ENCODE measurements at places on chromosomes 16 and 17.

DNA sequence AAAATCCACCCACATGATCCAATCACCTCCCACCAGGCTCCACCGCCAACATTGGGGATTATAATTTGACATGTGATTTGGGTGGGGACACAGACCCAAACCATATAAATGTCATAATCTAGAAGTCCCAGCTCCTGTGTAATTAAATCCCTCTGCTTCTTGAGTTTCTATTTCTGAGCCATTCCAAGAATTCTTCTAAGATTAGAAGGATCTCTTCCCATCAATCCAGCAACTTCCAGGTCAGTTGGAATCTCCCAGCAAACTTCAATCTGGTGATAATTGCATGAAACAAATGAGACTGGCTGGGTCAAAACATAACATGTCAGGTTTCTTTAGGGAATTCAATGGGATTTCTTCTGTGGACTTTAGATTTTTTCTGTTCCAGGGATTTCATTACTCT lies 127.8 kb upstream of the CDH5 start:
- DNase-seq: no peak

- DNase-seq: no peak
Observed at GRCh38 chr16:62926121-62926801, 890.0 kb upstream of the CDH8 start.

DNA sequence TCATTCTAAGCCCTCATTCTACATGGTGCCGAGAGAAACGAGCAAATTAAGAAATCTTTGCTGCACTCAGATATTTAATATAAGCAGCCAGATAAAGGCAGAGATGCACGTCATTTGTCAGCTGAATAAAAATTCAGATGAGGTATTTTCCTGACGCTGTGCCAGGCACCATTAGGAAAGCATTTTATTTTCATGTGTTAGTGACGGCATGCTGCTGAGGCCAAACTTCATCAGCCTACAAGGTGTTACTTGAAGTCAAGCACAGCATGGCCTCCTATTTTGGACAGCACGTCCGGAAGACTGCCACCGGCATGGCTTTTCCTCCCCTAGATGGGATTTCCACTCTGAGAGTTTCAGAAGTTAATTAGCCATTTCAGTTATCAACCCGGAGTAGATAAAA lies 70.3 kb downstream of the IRX3 start:
- DNase-seq: no peak

DNA sequence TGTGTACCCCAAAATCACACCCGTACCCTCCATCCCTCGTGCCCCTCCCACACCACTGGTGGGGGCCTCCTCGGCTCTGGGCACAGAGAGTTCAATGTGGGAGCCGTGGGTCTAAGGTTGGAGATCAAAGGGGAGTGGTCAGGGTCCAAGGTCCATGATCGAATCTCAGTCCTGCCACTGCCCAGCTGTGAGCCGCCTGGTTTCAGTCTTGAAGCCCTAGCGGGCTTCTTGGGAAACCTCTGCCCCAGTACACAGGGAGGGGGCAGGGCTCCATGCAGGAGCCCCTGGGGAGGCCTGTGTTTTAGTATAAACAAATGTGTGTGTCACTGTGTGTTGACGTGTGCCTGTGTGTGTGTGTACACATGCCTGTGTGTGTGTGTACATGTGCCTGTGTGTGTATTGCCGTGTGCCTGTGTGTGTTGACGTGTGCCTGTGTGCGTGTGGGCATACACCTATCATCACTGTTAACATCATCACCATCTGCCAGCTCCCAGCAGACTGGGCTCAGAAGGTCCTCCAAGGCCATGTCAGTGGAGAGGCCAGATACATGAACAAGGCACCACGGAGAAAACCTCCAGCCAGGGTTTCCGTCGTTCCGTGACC lies 26.5 kb upstream of the ZNF469 start:
- no peak for DNase-seq

GRCh38 chr17:63476459-63476853 lies 405 bp upstream of the ACE start:
- DNase-seq: no peak

- no peak for DNase-seq
Observed at GRCh38 chr16:5541356-5541755, 443.8 kb upstream of the EEF2KMT start.
